B cell (primary cell): ENCODE measurements at places on chromosomes 2 and 18. TPM values are rescaled to one million over a fixed set of nuclear protein-coding genes. Genes with fewer than 3 reads are reported as not detected.

Gene MAPRE2
- total RNA-seq = 62.6 and 63.3 TPM in 2 replicates

- DNase-seq = no peak
These were observed 43.2 kb downstream of the ITPRID2 start for GRCh38 chr2:181934694-181935093.

GRCh38 chr2:6927186-6927585, 10.0 kb downstream of the RNF144A start:
- DNase-seq = no peak

Gene LOXL3
- total RNA-seq = 0.66 and 1.2 TPM in 2 replicates

DNA sequence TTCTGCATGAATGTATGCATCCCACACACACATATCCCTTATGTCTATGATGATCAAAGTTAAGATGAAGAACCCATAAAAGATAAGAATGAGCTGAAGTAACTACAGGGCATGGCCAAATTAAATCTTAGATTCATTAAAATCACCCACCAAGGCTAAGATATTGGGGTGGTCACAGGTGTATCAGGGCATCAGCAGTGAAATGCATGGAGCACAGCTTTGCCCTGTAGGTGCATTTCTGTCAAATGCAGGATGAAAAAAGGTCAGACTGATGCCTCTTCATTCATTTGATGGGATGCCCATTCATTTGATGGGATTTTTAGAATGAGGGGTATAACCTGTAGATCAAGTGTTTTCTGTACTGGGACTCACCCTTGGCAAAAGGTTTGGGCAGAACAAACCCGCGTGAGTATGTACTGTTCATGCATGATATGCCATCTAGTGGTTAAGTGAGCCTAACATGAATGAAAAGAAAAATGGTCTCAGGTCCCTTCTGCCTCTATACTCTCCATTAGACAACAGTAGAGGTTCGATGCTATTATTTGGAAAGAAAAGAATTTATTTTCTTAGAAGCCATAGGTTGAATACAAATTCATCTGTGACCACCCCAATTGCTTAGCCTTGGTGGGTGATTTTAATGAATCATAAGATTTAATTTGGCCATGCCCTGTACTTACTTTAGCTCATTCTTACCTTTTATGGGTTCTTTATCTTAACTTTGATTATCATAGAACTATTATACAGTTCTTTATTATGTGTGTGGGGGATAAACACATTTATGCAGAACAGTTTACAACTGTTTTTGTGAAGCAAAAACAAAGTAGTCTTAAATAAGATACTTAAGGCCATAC, 43.2 kb upstream of the NOSTRIN start:
- peak; percentile 55 for DNase-seq

DNA sequence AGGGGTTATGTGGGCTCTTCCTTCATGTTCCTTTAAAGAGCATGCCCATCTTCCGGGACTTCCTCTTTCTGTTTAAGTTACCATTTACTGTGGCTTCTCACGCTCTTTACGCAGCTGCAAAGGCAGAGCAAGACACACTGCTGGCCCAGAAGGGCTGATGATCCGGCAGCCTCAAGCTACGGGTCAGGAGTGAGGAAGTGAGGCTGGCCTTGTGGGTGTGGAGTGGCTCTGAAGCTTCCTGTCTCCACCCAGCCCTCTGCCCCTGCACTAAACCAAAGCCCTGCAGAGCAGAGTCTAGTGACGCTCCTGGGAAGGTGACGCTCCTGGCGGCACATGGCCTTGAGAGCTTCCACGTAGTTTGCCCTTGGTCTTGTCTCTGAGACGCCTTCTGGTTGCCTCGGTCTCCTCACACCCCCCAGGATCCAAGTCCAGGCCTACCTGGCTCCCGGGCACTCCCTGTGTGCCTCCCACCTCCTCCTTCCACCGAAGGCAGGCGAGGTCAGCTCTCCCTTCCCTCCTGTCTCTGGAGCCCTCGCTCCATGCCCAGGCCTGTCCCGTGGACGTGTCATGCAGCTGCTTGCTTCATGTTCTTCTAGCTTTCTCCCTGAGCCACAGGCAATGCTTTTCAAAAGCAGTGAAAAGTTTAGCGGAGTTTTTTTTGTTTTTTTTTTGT, 50.3 kb downstream of the ARL4C start:
- peak; percentile 95 for DNase-seq

DNA sequence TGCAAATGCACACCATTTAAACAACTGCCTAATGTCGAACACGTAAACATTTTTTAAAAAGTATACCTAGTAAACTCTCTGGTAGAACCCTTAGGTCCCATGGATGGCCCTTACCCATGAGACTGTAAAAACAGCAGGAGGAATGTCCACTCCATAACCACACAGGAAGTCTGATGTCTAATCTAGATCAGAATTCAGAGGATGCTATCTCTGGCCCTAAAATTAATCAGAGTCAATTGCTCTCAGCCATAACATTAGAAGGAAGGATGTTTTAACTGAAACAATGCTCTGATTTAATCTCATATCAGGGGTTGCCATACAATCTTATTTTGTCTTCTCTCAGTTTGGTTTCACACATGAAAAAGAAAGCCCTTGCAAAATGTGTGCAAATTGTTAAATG, 416.3 kb upstream of the PIK3C3 start:
- no peak for DNase-seq

DNA sequence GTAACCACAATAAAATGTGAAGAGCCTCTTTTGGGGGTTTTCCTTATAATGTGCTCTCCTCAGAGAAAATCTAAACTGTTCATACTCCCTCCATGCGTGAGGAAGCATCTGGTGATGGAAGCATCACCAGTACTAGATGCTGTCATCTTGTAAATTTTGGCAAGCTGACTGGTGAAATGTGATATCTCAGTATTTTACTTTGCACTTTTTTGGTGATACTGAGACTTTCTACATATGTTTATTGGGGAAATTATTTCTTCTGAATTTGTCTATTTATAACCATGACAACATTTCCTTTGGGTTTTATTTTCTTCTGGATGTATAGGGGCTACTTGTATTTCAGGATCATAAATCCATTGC, 95.9 kb upstream of the DLGAP1 start:
- DNase-seq = no peak

GRCh38 chr2:125397535-125398251, 1258.3 kb upstream of the GYPC start:
- DNase-seq = no peak
